ENCODE measurements at places on chromosomes 6 and 20. TPM values are rescaled to one million over a fixed set of nuclear protein-coding genes. Genes with fewer than 3 reads are reported as not detected.

GRCh38 chr6:109093732-109094415 is 772 bp downstream of the SESN1 start:
- no peak for DNase-seq

Gene PTCRA
- polyA plus RNA-seq, result not detected

- DNase-seq, result no peak
Measured at GRCh38 chr20:49630396-49630951, 62.5 kb upstream of the PTGIS start.

Gene WASF1
- 19.5 TPM for polyA plus RNA-seq

DNA sequence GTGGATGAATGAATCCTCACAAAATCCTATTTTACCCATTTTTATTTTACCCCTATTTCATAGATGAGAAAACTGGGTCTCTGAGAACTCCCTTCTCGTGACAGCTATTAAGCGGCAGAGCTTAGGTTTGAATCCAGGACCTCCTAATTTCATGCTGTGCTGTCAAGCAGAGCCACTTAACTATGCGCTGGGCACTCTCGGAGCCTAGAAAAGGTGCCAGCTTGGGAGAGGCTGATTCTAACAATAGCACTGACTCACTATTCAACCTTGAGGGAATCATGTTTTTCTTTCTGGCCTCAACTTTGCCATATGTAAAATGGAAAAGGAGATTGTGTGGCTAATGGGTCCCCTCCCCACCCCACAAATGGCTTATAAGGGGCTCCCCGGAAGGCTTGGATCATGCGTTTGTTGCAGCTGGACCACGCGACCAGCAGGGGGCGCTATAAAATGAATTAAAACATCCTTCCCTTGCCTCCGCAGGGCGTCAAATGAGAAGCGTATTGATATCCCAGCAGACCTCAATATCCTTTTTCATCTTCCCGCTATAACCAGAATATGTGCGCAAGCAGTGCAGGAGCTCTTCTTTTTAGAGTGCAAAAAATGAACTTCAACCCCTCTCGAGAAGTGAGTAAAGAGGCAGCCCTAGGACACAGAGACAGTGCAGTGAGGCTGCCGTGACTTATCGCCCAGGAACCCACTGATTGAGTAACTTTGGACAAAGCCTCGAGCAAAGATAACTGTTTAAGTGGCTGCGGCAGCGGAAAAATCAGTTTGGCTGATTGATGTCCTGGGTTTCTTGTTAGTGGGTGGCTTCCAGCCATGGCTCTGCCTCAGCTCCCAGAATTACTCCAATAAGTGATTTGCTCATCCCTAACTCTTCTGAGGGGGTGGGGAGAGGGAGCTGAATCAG is 12.8 kb upstream of the PDYN start:
- no peak for DNase-seq
